ENCODE measurements at places on chromosomes 2 and 18. TPM values are rescaled to one million over a fixed set of nuclear protein-coding genes. Genes with fewer than 3 reads are reported as not detected.

The FEV gene
- total RNA-seq, result not detected

The TMEFF2 gene
- total RNA-seq, result 0.08 TPM

The NTSR2 gene
- not detected for total RNA-seq

The LYG1 gene
- total RNA-seq, result 0.23 TPM
